Esophagus squamous epithelium (tissue), 5 donors: ENCODE measurements at places on chromosomes 7 and 10.

- no peak for DNase-seq
Measured at GRCh38 chr10:113767222-113767621, 15.7 kb downstream of the PLEKHS1 start.

GRCh38 chr10:119211176-119211575 lies 3.8 kb downstream of the GRK5 start:
- no peak for DNase-seq

GRCh38 chr10:57202356-57202755 lies 841.3 kb upstream of the ZWINT start:
- no peak for DNase-seq

- no peak for DNase-seq
Measured at GRCh38 chr10:45418417-45418848, 44.4 kb downstream of the ALOX5 start.

GRCh38 chr7:25384788-25385505 lies 156.7 kb upstream of the NPVF start:
- DNase-seq = no peak

DNA sequence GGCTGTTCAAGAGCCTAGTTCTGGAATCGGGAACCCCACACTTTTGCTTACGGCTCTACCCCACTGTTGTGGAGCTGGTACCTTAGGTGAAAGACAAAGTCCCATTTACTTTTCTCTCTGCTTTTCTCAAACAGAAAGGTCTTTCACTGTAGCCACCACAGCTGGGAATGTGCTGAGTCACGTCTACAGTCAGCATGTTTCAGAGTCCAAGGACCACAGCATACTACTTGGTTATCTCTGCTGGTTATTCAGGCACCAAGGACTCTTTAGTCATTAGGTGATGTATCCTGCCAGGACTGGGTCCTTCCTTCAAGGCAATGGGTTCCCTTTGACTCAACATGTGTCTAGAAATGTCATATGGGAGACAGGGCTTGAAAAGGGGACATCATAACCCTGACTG lies 266.8 kb upstream of the STEAP1 start:
- DNase-seq = no peak

- DNase-seq = no peak
Measured at GRCh38 chr10:76297780-76298281, 866.4 kb downstream of the LRMDA start.

- no peak for DNase-seq
Measured at GRCh38 chr10:3141351-3142005, 31.1 kb downstream of the PITRM1 start.

- DNase-seq = no peak
Measured at GRCh38 chr10:33271969-33272583, 62.4 kb downstream of the NRP1 start.

DNA sequence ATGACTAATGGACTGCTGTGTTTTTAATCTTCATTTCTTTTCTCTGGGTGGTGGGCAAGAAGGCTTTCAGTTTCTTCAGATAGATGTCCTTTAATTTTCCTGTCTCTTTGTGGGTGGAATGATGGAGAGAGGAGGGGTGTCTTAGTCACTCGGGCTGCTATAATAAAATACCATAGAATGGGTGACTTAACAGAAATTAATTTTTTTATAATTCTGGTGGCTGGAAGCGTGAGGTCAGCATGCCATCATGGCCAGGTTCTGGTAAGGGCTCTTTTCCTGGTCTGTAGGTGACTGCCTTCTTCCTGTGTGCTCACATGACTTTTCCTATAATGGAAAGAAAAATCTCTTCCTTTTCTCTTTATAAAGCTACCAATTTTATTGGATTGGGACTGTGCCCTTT lies 6.3 kb downstream of the RSBN1L start:
- no peak for DNase-seq

DNA sequence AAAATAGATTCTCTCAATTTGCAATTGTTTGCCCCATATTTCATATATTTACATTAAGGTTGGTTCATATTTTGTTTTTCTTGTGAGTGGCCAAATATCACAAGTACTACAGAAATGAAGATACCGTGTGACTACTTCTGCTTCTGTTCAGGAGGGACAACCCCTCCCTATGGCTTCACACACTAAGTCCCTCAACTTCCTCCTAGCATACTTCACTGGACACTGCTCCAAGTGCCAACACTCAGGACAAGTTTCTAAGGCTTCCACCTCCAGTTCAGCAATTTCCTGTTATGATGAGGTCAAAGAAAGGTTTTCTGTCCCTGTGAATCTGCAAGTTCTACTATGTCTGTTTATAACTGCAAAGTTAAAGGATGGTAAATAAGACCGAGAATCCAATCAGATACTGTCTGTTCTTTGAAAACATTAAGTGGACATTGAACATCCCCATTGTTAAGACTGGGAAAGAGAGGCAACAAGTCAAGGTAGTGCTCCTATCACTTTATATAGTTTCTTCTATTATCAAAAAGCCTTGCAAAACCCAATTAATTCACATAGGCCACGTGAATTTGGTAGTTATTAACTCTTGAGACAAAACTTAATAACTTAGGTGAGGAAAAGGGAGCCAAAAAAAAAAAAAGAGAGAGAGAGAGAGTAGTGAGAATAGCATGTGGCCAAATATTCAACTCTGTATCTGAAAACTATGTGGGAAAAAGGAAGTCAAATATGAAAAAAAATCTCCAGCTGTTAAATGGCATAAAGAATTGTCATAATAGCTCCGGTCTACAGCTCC lies 81.3 kb upstream of the DKK1 start:
- DNase-seq = no peak

DNA sequence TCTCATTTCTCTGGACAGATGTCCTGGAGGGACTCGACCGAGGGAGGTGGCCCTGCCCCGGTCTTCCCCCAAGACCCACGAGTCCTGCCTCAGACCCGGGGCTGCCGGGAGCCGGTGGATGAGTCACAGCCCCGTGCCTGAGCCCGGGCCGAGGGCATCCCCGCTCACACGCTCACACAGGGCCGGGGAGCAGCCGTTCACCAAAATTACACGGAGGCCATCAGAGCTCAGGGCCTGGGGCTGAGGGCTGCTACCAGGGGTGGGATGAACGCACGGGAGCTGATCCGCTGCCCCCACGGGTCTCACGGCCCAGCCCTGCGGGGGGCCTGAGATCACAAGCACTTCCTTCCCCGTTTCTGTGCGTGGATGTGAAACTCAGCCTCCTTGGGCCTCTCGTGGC lies 17.5 kb downstream of the FAM20C start:
- DNase-seq = no peak

DNA sequence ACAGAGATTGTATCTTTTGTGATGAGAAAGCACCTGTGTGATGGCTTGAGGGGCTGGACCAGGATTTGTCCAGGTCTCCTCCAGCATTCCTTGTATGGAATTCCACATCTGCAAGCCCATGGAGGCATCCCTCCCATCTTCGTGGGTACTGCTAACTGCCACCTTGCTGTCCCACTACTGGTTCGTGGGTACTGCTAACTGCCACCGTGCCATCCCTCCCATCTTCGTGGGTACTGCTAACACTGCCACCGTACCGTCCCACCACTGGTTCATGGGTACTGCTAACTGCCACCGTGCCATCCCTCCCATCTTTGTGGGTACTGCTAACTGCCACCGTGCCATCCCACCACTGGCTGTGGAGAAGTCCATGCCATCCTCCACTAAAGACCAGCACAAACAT lies 111.7 kb downstream of the LARP4B start:
- no peak for DNase-seq

- DNase-seq = no peak
Measured at GRCh38 chr10:88322324-88323063, 260.6 kb downstream of the RNLS start.

- DNase-seq = no peak
Measured at GRCh38 chr7:28748346-28748745, 209.8 kb downstream of the TRIL start.

DNA sequence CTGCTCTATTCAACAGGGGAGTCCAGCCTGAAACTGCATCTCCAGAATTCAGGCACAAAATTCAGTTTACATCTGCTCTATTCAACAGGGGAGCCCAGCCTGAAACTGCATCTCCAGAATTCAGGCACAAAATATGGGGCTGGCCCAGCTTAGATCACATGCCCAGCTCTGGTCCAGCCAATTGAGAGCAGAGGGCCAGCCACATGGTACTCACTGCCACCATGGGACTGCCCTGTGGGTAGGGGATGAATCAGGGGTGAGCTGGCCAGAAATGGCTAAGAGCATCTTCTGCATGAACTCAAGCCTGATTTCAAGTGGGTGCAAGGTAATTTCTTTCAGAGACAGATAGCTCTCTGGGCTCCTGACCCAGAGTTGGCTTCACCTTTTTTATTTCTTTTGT lies 156.6 kb upstream of the LYZL2 start:
- no peak for DNase-seq

DNA sequence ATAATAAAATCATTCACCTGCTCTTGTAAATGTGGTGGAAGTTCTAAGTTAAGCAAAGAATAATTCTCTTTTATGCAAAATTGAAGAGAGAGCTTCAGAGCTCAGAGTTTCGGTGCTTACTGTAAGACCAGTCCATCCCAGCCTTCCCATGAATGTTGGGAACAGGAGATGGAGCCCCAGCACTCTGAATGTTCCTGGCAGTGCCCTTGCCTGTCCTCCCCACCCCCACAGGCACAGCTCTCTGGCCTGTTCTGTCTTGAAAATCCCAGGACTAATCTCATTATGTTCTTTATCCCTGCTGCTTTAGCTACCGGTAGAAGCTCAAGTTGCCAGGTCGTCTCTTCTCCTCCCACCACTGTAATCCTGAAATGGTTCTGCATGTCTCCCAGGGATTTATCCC lies 29.1 kb upstream of the LHFPL3 start:
- DNase-seq = no peak

DNA sequence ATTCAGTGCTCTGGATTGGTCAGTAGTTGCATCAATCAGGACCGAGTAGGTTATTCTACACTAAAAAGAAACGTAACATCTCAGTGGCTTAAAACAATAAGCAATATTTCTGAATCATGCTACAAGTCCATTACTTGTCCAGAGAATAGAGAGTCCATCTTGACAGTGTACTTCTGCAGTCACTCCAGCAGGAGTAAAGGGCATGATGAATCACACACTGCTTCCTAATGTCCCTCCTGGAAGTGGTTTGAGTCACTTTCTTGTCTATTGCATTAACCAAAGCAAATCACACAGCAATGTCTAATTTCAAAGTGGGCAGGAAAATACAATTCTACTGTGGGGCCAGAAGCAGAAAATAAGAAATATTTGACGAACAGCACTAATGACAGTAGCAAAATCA lies 124.8 kb downstream of the TSPAN12 start:
- no peak for DNase-seq

- no peak for DNase-seq
Measured at GRCh38 chr10:71265201-71265575, 52.8 kb downstream of the UNC5B start.

- no peak for DNase-seq
Measured at GRCh38 chr10:120478386-120478785, 21.4 kb downstream of the PLPP4 start.

- no peak for DNase-seq
Measured at GRCh38 chr7:14988941-14989340, 86.4 kb upstream of the DGKB start.

GRCh38 chr7:64888561-64888900 lies 14.5 kb upstream of the ZNF273 start:
- no peak for DNase-seq

DNA sequence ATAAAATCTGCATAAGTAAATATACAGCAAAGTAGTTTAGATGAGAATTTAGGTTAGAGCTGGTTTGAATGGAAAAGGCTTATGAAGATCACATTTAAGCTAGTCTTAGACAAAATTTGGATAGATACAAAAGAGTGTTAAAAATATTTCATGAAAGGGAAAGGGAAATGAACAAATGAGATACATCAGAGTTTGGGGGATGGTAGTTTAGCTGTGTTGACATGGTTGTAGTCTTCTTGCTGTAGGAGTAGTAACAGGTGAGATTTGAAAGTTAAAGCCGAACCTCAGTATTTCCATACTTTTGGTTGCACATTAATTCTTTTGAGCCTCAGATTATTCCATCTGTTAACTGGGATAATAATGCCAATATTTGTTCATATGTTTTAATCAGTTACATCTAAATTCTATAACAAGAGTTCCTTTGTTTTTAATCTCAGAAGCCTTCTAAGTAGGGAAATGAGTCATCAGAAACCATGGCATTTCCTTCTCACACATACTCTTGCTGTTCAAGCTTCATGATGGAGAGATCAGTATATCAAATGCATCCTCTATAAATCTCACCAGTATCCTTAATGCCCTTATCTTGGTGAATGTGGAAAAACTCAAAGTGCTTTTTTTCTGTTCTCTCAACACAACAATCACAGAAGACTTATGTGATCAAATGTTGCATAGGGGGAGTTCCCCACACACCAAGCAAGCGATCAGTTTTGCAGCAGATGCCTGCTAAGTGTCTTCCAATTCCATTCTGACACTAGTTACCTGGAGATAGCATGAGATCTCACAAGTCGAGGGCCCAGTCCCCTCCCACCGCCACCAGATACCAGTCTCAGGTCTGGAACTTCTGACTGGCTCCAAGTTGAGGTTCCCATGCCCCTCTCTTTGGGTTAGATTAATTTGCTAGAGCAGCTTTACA lies 84.7 kb downstream of the MAPK8 start:
- no peak for DNase-seq

- DNase-seq = no peak
Measured at GRCh38 chr10:130389906-130390305, 253.7 kb downstream of the GLRX3 start.

DNA sequence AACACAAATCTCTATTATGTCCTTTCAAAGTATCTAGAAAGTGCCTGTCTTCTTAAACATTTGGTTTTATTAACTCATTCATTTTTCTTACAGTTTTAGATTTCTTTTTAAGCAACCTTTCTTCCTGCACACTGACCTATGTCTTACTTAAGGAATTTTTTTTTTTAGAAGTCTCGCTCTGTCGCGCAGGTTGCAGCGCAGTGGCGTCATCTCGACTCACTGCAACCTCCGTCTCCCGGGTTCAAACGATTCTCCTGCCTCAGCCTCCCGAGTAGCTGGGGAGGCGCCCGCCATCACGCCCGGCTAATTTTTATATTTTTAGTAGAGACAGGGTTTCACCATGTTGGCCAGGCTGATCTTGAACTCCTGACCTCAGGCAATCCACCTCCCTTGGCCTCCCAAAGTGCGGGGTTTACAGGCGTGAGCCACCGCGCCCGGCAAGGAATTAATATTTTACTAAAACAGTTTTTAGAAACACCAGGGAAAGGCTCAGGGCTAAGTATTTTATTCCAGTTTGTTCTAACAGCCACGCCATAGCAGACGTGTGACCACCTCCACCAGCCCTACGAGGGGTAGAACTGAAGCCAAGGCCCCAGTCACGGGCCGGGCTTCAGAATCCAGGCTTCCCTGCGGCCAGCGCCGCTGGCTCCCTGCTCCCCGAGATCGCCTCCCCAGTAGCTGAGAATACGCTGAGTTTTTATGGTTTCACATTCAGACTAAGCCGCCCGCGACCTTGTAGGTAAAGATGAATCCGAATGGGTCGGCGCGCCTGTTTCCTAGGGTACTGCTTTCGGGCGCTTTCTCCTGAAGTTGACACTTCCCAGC lies 941 bp upstream of the LUC7L2 start:
- DNase-seq = peak; percentile 56

DNA sequence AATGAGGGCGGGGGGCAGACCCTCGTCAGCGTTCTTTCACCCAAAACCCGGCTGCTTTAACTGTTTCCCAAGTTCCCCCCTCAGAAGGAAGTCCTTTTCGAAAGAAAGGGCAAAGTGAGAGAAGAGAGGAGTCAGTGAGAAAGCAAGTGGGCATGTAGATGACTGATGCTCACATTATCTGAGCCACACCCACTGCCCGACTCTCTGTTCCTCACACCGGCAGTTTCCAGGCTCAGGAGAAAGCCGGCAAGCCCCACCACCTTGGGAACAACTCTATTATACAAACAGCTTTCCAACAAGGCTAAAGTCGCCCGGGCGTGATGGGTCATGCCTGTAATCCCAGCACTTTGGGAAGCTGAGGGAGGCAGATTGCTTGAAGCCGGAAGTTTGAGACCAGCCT lies 23.1 kb downstream of the RCC1L start:
- DNase-seq = no peak

- DNase-seq = no peak
Measured at GRCh38 chr7:37410305-37411229, 38.1 kb downstream of the ELMO1 start.
